ENCODE measurements at places on chromosomes 4 and X. TPM values are rescaled to one million over a fixed set of nuclear protein-coding genes. Genes with fewer than 3 reads are reported as not detected.

- no peak for DNase-seq
These were observed 37.1 kb downstream of the TMEM150C start for GRCh38 chr4:82524570-82525152.

DNA sequence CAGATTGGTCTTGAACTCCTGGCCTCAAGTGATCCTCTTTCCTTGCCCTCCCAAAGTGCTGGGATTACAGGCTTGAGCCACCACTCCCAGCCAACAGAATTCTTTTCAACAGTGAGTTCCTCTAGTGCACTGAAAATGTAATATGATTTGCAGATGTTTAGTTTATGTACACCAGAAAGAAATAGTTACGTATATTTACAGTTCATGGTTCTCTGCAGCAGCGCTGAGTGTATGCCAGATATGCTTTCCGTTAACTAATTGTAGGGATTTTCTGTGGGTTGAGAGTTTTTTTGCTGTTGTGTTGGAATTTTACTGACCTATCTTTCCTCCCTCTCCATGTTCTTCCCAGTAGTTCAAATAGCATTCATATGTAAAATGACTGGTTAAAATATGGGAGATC lies 44.0 kb downstream of the GAB1 start:
- no peak for DNase-seq

GRCh38 chr4:158823461-158823873 lies 54.6 kb downstream of the FNIP2 start:
- DNase-seq, result no peak

DNA sequence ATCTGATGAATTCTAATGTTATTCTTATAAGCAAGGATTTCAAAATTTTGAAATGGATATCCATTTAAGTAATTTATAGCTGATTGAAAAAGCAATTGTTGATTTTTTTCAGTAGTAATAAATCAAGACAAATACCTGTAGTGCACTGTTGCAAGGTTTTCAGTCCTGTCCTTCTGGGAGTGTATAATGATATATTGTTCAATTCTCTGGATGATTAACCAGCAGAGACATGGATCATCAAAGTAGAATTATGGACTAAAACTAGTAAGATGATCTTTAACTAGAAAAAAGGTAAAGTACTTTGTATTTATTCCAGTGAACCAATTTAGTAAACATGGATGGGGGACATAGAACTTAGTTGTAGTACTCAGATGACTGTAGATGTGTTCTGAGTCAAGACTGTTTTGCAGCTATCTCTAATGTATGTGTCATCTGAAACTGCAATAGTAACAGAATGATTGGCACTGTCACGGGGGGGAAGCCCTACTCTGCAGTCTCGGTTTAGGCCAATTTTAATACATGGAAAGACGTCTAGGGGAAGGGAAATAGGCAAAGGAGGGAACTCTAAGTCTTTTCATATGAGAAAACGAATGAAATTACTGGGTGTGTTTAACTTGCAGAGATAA lies 121.9 kb downstream of the GLRA3 start:
- DNase-seq, result no peak

The CSAG2 gene
- polyA plus RNA-seq, result not detected
